ENCODE measurements at places on chromosomes 1 and 21.

GRCh38 chr1:1356796-1357401 is 1.5 kb downstream of the MXRA8 start:
- no peak for DNase-seq

DNA sequence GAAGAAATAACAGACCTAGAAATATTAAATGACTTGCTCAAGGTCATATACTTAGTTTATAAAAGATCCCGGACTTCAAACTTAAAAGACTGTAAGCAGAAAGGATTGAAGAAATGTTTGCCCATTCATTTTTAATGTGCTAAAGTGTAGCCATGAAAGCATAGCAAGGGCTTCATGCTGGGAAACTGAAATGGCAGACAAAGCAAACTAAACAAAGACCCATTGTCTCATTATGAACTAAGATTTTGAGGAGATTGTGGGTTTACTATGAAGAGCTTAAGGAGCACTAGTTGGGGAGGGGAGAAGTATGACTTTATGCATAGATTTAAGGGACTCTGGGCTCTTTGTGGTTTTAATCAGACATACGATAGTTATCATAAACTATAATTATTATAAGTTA is 26.3 kb downstream of the ADAMTS1 start:
- DNase-seq, result no peak

GRCh38 chr1:60423146-60423780 is 349.7 kb upstream of the C1orf87 start:
- DNase-seq, result no peak

DNA sequence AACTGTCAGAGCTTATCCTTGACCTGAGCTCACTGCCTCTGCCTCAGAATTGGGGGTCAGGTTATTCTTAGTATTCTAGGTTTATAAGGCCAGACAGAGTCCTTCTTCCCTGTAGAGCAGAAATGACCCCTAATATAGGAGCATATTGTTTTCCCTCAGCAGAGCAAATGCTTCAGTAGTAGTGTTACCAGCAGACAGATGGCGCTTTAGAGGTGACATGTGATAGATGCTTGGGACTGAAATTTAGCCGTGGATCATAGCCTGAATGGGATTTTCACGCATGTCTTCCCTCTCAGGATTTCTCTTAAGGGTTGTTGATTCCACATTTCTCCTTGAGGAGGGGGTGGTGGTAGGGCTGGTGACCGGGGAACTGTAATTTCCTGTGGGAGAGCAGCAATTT is 24.5 kb downstream of the ADARB1 start:
- DNase-seq, result no peak

GRCh38 chr1:243748706-243749283 is 101.2 kb downstream of the AKT3 start:
- DNase-seq, result no peak

- DNase-seq, result no peak
Observed at GRCh38 chr1:223123011-223123610, 19.9 kb downstream of the TLR5 start.

- DNase-seq, result no peak
Observed at GRCh38 chr1:21725748-21726392, 56.7 kb upstream of the RAP1GAP start.

GRCh38 chr1:110239441-110240430 is 29.6 kb downstream of the KCNC4 start:
- DNase-seq, result no peak

DNA sequence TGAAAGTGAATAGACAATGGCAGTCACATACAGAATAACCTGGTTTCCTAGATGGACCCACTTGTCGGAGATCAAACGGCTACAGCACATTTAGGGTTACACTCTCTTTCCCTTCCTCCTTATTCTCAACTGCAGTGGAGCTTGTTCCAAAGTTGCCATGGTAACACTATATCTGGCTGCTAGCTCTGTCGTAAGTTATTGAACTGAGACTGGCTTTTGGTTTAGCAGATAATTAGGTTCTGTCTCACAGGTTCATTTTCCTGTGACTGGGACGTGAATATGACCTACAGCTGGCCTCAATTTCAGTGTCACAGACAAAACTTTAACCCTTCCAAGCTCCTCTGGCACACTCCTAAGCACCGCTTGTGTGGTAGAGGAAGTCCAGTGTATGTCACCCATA is 875.8 kb downstream of the USP25 start:
- no peak for DNase-seq

DNA sequence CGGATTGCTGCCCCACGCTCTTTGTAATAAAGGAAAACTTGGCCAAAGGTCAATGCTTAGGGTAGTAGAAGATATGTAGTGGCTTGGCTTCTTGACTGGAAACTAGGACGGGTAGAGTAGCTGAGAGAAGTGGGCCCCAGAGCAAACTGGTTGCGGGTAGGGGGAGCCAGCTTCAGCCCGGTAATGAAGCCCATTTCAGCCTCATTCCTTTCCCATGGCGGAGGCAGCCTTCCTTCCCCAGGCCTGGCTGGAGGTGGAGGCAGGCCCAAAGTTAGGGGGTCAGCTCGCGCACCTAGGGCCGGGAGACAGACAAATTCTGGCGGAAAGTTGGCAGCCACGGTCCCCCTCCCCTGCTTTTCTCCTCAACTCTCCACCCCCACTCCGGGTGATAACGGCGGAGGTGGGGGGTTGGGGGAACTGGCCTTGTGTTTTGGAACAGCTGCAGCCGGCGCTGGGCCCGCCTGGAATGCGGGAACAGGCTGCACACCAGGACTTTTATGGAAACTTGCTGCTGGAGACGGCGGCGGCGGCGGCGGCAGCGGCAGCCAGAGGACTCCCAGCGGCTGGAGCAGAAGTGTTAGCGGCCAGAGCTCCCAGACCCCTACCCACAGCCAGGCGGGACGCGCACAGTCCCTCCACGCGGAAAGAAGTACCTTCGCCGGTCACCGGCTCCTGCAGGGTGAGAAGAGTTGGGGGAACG is at the start of gene NEXN:
NEXN (plus strand) TSS at position 544 of the 700 bp plus-strand sequence. CDS start 27,483 bp downstream, outside the sequence.
- peak; percentile 16 for DNase-seq

DNA sequence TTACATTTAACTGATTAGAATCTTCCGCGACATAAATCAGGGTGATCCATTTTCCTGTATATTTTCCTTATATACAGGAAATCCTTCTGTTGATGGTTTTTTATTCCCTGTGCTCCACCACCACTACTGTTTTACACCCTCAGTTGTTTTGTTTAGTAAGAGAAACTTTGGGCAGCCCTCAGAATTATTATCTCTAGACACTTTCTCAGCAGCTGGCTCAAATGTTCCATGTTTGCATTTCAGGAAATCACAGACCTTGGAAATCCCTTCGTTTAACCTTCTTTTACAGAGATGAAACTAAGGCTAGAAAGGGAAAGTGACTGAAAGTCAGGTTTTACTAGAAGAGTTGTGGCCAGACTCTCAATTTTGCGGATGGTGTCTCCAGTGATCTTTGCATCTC is 15.2 kb downstream of the ZNF697 start:
- DNase-seq, result no peak
